ENCODE measurements at places on chromosomes 13 and 19.

GRCh38 chr19:29624489-29625185 is 18.6 kb downstream of the POP4 start:
- no peak for DNase-seq

- no peak for DNase-seq
Measured at GRCh38 chr19:3556978-3557460, 367 bp downstream of the MFSD12 start.

GRCh38 chr19:43906774-43907173 is 28.3 kb downstream of the ZNF45 start:
- DNase-seq = no peak

GRCh38 chr19:54160182-54160811 is 776 bp upstream of the LENG1 start:
- no peak for DNase-seq

GRCh38 chr13:112675366-112675756 is 14.5 kb upstream of the ATP11A start:
- no peak for DNase-seq

GRCh38 chr13:107838588-107839161 is 376.7 kb downstream of the LIG4 start:
- no peak for DNase-seq

GRCh38 chr19:55646889-55647731 is 902 bp upstream of the CCDC106 start:
- DNase-seq = no peak

DNA sequence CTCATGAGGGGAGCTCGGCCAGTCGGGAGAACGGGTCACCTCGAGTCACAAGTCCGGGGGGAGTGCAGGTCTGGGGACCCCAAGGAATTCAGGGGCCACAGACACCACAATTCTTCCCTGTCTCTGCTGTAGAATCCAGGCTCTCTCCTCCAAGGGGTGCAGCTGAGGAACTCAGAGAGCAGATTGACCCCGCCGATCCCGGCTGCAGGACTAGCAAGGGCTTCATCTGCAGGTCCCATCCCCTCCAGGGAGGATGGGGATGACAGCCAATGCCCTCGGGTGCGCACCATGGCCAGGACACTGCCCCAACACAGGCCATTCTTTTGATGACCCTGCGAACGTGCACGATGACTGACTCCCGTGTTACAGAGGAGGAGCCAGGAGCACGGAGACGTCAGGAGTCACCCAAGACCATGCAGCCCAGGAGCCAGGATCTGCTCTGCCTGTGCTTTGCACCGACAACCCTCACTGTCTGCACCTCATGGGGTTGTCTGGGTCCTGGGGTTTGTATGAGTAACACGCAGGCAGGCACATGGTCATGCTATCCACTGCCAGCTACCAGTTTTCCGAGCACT is 48.5 kb upstream of the TUBGCP3 start:
- DNase-seq = no peak

- DNase-seq = peak; percentile 37
Measured at GRCh38 chr19:17778968-17779929, 15.7 kb upstream of the B3GNT3 start.

- DNase-seq = no peak
Measured at GRCh38 chr19:48398102-48398374, 4.6 kb downstream of the GRIN2D start.

- no peak for DNase-seq
Measured at GRCh38 chr13:98172590-98173422, 4.3 kb downstream of the RNF113B start.

DNA sequence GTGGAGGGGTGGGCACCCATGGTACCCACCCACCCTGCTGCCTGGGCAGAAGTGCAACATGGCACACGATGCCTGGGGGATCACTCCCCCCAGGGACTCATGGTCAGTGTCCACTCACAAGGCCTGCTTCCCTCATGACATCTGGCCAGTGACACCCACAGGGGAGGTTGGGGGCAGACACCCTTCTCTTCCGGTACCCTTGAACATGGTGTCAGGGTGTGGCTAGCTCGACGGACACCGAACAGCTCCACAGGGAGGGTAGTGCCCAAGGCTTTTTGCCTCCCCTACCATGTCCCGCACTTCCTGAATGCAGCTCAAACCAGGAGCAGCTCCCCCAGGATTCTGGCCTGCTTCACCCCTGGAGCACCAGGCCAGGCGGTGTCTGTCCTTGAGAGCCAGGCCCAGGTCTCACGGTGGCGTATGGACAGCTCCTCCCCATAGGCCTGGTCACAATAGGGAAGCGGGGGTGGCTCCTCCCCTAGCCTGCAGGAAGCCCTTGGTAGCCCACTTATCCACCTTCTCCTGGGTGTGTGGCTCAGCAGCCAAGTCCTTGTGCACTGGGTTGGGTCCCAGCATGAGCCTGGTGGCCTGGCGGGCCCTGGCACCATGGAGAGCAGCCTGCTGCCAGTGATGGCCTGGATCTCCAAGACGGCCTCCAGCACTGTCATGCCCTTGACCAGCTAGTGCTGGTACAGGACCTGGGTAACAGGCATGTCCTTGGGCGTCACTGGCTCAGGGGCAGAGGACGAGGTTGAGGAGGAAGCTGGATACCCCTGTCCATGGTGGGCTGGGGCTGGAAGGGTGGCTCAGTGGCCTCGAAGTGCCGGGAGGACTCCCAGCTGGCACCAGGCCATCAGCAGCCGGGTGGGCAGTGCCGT is 7.8 kb downstream of the ACP4 start:
- DNase-seq = no peak

DNA sequence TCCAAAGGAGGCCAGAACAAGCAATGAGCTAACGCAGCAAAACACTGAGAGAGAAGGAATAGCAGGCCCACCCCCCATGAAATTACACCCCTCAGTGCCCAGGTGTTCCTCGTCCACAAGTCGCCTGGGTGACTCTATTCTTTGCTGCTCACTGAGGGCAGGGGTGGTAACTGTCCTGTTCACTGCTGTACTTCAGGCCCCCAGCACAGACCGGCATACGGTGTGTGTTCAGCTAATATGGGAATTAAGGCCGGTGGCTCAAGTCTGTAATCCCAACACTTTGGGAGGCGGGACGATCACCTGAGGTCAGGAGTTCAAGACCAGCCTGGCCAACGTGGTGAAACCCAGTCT is 31.9 kb downstream of the DHRS12 start:
- DNase-seq = no peak

GRCh38 chr13:72678312-72678711 is 49.1 kb downstream of the MZT1 start:
- DNase-seq = no peak

DNA sequence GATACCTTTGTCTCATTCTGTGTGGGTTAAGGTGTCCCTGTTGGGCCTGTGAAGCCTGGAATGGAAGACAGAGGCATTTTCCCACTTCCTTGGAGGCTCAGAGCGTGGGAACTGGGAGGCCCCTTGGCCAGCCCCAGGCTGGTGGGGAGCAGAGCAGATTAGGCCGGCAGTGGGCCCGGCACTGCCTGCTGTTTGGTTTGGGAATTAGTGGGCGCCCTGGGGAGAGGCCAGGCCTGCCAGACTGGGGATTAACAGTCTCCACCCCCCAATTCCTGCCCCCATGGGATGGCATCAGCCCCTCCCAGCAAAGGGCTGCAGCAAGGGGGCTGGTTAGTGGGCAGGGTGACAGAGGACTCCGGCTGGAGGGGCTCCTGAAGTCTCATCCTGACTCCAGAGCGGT is 3.1 kb upstream of the BEST2 start:
- DNase-seq = no peak

GRCh38 chr13:97710797-97711196 is 242.7 kb upstream of the IPO5 start:
- DNase-seq = no peak

DNA sequence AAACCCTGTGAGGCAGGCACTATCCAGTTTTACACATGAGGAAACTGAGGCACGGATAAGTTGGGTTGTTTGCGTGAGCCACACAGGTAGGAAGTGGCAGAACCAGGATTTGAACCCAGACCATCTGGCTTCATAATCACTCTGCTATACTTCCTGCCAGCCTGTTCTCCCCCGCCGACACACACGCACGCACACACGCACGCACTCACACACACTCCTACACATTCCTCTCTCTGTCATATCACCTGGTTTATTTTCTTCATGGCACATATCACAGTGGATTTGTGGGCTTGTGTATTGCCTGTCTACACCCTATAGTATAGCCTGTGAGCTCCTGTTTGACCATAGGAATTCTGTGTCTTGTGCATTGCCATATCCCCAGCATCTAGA is 140.0 kb downstream of the SIPA1L3 start:
- peak; percentile 27 for DNase-seq

DNA sequence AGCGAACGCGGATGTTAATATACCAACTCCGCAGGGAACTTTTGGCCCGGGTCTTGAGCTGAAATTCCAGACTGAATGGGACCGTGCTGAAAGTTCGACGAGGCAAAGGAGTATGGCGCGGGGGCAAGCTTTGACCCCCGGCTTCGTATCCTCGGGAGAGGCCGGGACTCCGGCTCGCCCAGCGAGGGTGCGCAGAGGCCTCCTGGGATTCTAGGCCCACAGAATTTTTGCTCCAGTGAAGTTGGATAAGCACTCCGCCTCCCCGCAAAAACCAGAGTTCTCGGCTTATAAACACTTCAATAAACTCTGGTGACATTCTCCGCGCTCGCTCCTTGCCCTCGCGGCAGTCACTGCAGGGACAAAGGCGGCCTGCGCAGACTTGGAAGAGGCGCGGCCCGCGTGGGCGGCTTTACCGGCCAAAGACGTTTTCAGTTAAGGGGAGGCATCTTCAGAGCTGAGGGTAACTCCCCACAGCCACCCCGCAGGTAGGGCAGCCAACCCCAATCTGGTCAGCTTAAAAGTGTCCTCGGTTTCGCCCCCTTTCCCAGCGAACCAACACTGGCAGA is 112.6 kb downstream of the KCNRG start:
- DNase-seq = no peak

DNA sequence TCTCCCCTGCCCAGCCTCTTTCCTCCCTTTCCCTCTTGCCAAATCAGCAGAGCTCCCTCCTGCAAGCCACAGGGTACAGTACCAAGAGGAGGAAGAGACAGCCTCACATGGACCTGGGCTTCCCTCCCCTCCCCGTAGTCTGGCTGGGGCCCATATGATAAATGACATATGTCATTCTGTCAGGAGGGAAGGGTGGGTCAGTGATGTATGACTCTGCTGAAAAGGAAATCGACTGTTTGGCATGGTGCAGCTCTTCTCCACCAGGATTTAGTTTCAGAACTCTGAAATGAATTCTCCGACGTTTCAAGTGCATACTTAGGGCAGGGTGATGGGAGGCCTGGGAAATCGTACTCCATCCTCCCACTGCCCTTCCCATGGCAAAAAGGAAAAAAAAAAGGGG is 9.8 kb downstream of the TSHZ3 start:
- no peak for DNase-seq

- no peak for DNase-seq
Measured at GRCh38 chr13:92483894-92484293, 742.7 kb upstream of the GPC6 start.

DNA sequence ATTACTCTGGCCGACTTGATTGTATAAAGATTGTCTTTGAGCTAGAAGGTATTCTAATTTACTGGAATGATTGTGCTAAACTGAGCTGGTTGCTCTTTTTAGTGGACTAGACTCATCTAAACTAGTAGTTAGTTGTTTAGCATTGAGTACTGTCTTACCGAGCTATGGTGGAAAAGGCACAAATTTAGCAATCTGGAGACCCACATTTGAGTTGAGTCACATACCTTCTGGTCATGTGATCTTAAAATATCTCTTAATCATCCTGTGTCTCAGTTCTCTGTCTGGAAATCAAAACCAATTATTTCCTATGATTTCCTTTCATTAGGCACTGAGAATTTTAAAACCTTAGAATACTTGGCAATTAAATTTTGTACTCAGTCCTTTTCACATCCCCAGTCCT is 349.5 kb downstream of the IRS2 start:
- DNase-seq = no peak

- no peak for DNase-seq
Measured at GRCh38 chr19:50402544-50403301, 16.0 kb upstream of the SPIB start.

- no peak for DNase-seq
Measured at GRCh38 chr13:72342364-72342763, 385.1 kb downstream of the MZT1 start.

DNA sequence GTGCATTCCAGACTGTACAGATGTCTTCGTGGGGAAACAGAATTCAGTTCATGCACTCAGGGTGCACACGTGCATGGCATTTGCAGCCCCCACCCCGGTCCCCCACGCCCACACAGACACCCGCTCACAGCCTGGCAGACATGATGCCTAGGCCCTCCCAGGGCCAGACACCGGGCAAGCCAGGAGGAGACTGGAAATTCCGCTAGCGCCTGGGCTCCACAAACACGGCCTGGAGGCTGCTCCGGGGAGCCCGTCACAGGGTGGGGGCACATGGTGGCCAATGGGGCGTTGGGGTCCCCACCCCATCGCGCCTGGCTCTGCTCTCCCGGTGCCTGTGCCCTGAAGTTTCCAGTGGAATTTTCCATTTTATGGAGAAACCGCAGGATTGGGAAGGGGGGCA is 3.6 kb downstream of the CILP2 start:
- no peak for DNase-seq

DNA sequence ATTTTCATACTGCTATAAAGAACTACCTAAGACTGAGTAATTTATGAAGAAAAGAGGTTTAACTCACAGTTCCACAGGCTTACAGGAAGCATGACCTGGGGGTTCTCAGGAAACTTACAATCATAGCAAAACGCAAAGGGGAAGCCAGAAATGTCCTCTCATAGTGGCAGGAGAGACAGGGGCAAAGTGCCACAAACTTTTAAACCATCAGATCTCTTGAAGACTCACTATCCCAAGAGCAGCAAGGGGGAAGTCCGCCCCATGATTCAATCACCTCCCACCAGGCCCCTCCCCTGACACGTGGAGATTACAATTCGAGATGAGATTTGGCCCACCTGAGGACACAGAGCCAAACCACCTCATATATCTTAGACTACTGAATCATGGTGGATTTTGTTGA is 198.7 kb downstream of the KCTD12 start:
- DNase-seq = no peak

- peak; percentile 86 for DNase-seq
Measured at GRCh38 chr13:103883164-103883563, 816.9 kb upstream of the SLC10A2 start.

GRCh38 chr13:34750078-34750931 is 191.8 kb upstream of the NBEA start:
- DNase-seq = peak; percentile 34

GRCh38 chr19:5793188-5793587 is 2.2 kb upstream of the DUS3L start:
- no peak for DNase-seq

GRCh38 chr13:46176756-46177155 is 5.2 kb downstream of the LCP1 start:
- no peak for DNase-seq

GRCh38 chr13:110387451-110388107 is 80.5 kb downstream of the COL4A2 start:
- no peak for DNase-seq

GRCh38 chr19:45402298-45403061 is 2.4 kb downstream of the PPP1R13L start:
- no peak for DNase-seq

- no peak for DNase-seq
Measured at GRCh38 chr13:67238277-67238859, 8.2 kb upstream of the PCDH9 start.

Data from head of caudate nucleus (tissue), 42 donors.